GM03348 (cell line): ENCODE measurements at places on chromosomes 6 and 20.

GRCh38 chr20:25313593-25313992 is 65.7 kb downstream of the PYGB start:
- DNase-seq = no peak

DNA sequence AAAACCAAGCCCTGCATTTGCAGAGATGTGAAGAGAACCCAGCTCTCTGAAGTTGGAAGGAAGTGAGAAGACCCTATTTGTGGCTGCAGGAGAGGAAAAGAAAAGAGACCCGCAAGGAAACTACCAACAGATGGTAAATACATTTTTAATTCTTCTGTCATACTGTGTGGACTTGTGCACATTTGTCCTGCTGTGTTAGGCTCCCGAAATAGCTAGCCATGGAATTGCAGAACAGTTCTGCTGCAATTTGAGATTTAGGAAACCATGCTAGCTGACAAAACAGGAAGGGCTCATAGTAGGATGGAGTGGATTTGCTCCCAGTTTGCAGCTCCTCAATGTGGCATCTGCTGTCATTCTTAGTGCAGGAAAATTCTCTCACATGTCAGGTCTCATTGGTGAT is 12.1 kb upstream of the ATXN1 start:
- no peak for DNase-seq

DNA sequence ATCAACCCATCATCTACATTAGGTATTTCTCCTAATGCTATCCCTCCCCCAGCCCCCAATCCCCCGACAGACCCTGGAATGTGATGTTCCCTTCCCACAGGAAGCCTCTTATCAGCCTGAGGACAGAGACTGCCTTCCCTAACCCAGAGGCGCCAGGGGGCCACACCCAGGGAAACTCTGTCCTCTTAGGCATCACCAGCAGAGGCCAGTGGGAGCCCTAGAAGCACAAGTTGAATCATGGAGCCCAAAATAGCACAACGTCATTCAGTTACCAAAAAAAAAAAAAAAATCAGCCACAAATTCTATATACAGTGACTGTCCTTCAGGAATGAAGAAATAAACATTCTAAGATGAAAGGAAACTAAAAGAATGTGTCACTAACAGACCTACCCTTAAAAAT is 625.7 kb downstream of the TFAP2A start:
- DNase-seq = peak; percentile 7

DNA sequence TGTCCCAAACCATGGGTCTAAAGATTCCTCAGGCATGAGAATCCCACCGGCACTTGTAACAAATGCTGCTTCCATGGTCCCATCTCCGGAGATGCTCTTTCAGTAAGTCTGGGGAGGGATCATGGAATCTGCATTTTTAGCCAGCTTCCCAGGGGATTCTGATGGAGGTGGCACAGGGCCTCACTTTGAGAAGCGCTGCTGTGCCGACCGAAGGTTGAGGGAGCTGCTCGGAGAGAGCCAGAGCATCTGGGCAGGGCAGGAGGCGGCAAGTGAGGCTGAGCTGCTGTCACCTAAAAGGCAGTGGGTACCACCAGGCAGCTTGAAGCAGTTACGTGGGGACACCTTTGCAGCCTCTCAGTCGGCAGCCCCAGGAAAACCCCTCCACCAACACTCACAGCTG is 100.2 kb upstream of the CDYL start:
- DNase-seq = no peak

- no peak for DNase-seq
Measured at GRCh38 chr6:163323705-163324104, 90.8 kb upstream of the QKI start.

DNA sequence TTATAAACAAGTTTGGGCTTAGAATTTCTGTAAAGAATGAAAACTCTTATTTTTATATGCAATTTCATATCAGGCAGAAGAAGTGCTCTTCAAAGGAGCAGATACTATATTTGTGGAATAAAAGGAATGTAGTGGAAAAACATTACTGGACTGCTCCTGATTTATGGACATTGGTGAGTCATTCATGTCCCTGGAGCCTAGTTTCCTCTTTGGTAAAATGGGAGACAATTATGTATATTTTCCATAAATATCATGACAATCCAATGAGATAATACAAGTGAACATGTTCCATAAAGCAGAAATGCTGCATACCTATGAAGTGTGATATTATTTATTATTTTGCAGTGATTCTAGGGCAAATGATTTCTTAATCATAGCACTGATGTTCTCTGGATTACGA is 445.8 kb upstream of the CITED2 start:
- peak; percentile 62 for DNase-seq

DNA sequence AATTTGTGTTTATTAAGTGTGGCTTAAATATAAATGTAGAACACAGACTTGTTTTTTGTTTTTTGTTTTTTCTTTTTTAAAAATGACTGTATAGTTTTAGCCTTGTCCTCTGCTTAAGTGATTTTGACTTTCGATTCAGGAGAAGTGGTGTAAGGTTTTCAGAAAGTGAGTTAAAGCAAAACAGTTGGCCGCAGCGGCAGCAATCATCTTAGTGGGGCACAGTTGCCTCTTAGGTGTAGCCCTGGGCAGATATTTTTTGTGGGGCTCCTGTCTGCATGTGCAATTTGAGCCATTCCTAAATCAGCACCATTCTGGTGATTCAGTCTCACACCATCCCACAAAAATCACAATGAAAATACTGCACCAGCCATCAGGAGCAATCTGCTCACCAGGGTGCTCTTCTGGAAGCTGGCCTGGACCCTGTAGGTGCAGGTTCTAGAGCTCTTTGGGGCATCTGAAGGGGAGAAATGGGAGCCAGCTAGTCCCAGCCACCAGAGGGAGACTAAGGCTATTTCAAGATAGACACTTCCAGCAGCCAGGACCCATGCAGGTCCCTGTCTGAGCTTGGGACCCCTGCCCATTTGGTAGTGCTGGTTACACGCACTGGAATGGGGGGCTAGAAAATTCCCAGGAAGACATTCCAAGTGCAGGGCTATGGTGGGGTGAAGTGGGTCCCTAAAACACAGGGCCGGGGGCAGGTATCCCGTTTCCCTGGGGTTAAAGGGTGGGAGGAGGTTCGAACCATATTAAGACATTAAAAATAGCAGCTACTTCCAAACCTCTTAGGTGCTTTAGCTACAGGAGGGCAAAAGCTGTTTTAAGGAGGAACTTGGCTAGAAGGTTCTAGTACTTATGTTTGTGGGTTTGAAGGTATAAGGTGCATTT is 156.6 kb downstream of the NFATC2 start:
- peak; percentile 67 for DNase-seq

- DNase-seq = no peak
Measured at GRCh38 chr20:14453259-14453658, 115.8 kb upstream of the FLRT3 start.

- DNase-seq = no peak
Measured at GRCh38 chr20:29472606-29473005, 1784.9 kb upstream of the DEFB115 start.

- no peak for DNase-seq
Measured at GRCh38 chr6:37477656-37478435, 21.8 kb downstream of the CCDC167 start.

DNA sequence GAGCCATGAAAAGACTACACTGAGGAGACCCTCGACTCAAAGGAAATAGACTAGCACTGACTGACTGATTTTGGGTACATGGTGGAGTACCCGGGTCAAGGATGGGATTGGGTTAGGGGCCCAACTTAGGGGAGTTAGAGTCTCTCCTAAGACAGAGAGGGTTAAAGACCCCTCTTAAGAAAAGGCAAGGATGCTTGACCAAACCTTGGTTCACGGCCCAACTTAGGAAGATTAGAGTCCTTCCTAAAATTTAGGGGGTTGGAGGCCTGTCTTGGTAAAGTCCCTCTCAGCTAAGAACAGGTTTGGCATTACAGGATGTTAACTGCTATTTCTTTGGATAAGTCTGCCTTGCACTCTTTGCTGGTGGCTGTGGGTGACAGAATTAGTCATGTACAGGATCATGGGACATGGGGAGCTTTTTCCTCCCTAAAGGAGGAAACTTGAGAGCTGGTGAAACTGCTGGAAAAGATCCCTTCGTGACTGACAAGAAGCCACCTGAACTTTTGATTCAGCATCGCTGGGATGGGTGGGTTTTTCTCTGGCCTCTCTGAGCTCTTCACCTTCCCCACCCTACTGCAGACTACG is 12.3 kb upstream of the SLC22A16 start:
- DNase-seq = no peak

- DNase-seq = no peak
Measured at GRCh38 chr20:3670511-3670910, 7.3 kb upstream of the GFRA4 start.

DNA sequence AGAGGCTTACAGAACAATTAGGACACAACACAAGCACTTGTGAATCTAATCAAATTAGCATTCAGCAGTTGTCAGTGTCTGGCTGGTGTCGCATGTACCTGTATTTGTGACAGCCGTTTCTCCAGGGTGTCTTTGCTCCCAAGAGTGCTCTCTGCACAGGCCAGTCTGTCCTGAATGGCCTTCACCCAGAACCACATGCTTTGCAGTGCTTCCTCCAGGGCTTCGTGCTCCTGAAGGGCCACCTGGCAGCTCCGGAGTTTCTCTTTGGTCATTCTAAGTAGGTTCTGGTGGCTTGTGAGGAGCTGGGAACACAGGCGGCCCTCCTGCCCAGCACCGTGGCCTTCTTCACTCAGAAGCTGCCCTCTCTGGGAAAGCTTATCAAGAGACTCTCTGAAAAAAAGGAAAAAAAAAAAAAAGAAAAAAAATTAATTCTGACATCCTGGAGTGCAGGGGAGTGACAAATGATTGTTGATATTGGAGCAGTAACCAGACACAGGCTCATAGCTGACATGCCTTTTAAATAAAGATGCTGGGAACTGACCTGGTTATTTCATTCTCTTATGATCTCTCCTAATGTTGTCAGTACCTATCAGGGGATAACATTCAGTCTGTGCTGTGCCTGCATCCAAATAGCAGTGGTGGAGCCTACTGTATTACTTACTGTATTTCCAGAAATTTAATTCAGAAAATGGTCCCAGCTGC is 245.8 kb downstream of the SYNE1 start:
- DNase-seq = no peak

DNA sequence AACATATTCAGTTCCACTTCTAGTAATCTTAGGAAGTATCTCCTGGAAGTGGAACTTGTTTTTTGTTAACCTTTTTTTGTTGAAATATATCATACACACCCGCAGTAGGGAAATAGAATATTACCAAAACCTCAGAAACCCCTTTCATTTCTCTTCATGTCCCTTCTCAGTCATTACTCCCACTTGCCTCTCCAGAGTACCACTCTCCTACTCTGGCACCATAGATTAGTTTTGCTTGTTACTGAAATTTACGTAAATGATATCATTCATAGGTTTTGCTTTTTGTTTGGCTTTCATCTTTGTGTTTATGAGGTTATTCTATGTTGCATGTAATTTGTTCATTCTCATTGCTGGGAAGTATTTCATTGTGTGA is 52.8 kb downstream of the ZFAND3 start:
- DNase-seq = no peak

DNA sequence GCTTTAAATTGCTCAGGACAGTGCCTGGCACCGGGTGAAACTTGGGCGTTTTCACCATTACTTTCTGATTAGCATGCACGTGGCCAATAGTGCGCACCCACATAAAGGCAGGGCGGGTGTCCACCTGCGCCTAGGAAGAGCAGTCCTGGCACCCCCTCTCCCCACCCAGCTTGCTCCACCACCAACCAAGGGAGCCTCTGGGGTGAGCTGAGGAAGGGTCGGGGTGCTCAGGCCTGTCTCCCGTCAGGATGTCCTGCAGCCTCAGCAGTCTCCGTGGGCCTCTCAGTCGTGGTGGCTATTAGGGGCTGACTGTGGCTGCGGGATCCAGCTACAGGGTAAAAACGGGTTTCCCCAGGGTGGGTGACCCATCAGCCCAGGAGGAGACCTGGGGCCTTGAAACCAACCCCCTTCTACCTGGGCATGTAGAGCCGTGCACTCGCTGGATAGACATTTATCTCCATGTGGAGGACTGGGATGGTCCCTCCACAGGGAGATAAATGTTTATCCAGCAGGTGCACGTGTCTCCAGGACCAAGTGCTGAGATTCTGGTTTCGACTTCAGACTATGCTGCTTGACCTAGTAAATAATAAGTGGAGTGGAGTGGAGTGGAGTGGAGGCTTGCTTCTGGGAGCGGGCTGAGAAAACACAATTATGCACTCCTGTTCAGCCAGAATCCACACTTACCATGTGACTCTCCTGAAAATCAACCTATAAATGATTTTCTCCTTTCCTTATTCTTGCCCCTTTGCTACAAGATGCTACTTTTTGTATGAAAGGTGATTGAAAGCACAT is 91.1 kb downstream of the ZDHHC14 start:
- no peak for DNase-seq

GRCh38 chr20:20363799-20364592 is 3.9 kb upstream of the INSM1 start:
- no peak for DNase-seq

- DNase-seq = no peak
Measured at GRCh38 chr6:324116-324728, 31.9 kb downstream of the DUSP22 start.

DNA sequence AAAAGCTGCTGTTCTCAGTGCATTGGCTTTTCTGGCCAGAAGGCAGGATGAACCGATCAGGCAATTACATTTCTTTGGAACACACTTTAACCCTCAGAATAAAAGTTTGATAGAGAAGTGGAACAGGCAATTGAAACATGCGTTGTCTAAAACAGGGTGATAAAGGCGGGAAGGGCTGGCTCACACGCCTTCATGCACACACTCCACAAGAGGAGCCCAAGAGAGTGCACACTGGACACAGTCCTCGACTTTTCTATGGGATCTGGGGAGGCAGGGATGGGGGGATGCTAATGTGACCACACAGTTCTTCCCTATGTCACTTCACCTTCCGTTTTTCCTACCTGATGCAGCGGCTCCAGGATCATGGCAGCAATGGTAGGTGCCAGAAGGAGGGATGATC is 30.9 kb upstream of the TUBB2A start:
- DNase-seq = no peak

DNA sequence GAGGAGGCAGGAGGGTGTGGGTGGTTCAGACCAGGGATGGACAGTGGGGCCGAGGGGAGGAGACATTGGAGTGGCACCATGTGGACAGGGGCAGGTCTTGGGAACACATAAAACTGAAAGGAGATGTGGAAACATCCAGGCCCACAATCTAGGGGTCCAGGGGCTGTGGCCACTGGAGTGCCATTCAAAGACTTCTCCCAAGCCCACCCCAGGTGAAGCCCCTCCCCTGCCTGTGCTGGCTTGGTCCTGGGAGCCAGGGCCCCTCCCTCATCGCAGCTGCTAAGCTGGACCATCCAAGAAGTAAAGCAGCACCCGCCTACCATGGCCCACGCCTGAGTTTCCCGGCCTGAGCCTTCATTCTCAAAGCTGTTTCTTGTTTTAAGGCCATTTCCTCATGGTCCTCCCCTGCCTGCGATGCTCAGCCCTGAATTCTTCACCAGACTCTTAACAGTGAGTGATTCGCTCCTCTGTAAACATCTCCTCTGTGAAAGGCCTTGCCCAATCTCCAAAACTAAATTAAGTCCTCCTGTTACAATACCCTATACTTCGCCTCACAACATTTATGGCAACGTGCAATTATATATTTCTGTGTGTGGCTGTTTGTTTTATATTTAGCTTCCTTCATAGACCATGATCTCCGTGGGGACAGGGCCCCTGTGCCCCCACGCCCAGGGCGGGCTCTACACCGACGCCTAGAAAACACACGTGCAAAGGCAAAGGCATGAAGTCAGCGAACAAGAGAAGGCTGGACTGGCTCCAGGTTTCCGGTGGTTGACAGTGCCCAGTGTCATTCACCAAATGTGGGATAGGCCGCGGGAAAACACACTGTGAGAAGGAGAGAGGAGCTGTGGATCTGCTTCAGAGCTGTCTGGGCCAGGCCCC is 267.8 kb downstream of the ERMARD start:
- DNase-seq = no peak
